ENCODE measurements at places on chromosomes 1 and 21. TPM values are rescaled to one million over a fixed set of nuclear protein-coding genes. Genes with fewer than 3 reads are reported as not detected.

The SPRR1B gene
- not detected for polyA plus RNA-seq

DNA sequence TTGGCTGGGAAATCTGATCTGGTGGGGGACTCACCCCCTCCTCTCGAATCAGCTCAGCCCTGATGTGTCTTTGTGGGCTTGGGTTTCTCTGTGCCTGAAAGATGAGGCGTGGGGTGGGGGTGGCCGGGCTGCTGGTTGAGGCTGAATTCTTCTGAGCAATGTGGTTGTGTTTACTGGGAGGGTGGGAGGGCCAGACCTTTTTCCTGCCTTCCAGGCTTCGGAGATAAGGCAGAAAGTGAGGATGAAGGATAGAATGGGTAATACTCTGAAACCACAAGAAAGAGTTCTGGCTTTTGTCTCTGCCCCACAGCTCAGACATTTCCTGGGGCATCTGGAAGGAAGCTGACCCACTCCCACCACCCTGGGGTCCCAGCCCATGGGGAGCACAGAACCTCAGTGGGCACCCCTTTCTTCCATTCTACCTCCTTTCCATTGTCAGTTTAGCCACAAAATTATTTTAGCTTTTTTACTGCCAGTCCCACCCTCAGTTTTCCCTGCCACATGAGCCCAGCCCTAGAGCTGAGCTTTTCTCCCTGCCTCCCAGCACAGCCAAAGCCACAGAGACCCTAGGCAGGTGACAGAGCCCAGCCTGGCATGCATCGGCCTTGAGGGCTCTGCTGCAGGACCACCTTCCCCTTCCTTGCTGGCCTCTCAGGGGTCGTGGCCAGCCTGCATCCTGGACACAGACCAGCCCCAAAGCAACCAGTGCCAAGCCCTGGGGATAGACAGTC is 11.2 kb downstream of the ALX3 start:
- DNase-seq, result no peak

- DNase-seq, result no peak
Measured at GRCh38 chr1:93871366-93871765, 7.6 kb downstream of the DNTTIP2 start.

The GNAT2 gene
- polyA plus RNA-seq, result not detected

All from urinary bladder (tissue), 4 donors.